ENCODE measurements at places on chromosomes 2 and 18.

GRCh38 chr18:3885209-3885792 is 435.3 kb downstream of the TGIF1 start:
- no peak overlapping the region for H3K27ac ChIP-seq
- no peaks in the 10 kb centered on the region for H3K4me1 ChIP-seq
- no peak for DNase-seq

GRCh38 chr18:63119647-63120046 is 199.9 kb downstream of the BCL2 start:
- no peak overlapping the region for H3K4me3 ChIP-seq
- no peak overlapping the region for H3K27ac ChIP-seq
- H3K4me1 ChIP-seq = no peaks in the 10 kb centered on the region
- no peak for DNase-seq
- no peaks in the 10 kb centered on the region for H3K27me3 ChIP-seq
- H3K36me3 ChIP-seq = no peaks in the 10 kb centered on the region

GRCh38 chr2:202486351-202486750 is 110.2 kb downstream of the BMPR2 start:
- H3K27me3 ChIP-seq = no peaks in the 10 kb centered on the region
- H3K27ac ChIP-seq = no peak overlapping the region
- DNase-seq = no peak
- no peak overlapping the region for H3K4me3 ChIP-seq
- no peaks in the 10 kb centered on the region for H3K4me1 ChIP-seq

GRCh38 chr2:3054066-3054465 is 323.6 kb downstream of the EIPR1 start:
- no peaks in the 10 kb centered on the region for H3K36me3 ChIP-seq

- no peak for DNase-seq
- no peak overlapping the region for H3K4me3 ChIP-seq
- no peaks in the 10 kb centered on the region for H3K36me3 ChIP-seq
- no peak overlapping the region for H3K27ac ChIP-seq
- H3K4me1 ChIP-seq = no peaks in the 10 kb centered on the region
These were observed 113.7 kb upstream of the PARD3B start for GRCh38 chr2:204431529-204431928.

GRCh38 chr2:155846259-155846658 is 486.3 kb downstream of the NR4A2 start:
- no peaks in the 10 kb centered on the region for H3K36me3 ChIP-seq
- H3K27ac ChIP-seq = no peak overlapping the region
- no peak overlapping the region for H3K4me3 ChIP-seq
- H3K27me3 ChIP-seq = no peaks in the 10 kb centered on the region
- no peaks in the 10 kb centered on the region for H3K4me1 ChIP-seq

DNA sequence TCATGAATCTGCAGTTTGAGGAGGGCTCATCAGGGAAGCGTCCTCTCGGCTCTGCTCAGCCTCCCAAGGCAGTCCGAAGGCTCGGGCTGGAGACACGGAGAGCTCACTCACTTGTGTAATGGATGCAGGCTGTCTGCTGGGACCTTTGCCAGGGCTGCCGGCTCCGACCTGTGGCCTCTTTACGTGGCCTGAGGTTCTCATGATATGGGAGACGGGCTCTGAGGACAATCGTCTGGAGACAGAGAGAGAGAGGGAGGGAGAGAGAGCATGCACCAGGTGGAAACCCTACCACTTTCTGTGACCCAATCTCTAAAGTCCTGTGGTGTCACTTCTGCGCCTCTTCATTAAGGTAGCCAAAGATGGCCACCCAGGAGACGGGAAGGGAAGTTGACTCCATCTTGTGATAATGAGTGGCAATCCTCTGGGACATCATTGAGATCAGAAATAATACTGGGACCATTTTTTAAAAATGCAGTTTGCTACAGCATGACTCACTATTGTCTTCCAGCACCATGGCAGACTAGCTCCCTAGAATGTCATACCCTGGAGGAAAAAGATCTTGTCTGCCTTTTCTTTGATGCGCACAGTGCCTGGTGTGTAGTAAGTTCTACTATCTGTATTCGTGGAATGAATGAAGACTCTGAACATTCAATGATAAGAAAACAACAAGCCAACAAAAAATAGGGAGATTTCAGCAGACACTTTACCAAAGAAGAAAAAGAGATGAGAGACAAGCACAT is 60.2 kb downstream of the CD8B2 start:
- peaks cover 1% of the 10 kb centered on the region for H3K27me3 ChIP-seq
- H3K4me3 ChIP-seq = no peak overlapping the region
- H3K4me1 ChIP-seq = no peaks in the 10 kb centered on the region
- DNase-seq = no peak
- H3K36me3 ChIP-seq = no peaks in the 10 kb centered on the region

DNA sequence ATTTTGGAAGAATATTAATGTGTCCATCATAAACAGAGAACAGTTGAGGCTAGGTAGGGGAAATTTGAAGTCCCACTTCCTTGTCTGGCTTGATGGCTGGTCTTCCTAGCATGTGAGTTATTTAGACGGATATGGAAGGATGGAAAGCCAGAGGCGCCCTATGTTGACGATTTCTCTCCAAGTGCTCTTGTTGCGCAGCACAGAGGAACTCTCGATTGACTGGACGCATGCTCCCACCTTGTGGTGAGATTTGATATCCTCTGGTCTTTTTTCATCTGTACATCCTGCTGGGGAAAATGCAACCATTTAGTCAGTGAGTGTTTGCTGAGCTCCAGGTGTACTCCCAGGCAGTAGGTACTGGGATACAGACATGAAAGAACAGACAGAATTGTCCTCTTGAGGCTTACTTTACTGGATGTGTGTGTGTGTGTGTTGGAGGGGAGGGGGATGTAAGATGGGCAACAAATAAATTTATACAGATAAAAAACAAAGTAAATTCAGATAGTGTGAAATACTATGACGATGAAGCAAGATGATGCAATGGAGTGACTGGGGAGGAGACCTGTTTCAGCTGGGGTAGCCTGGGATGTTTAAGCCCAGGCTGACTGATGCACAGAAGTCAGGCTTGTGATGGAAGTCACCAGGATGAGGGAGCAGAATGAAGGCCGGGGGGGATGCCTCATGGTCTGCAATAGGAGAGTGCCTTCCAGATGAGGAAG is 137.2 kb downstream of the TRIM43 start:
- H3K27ac ChIP-seq = no peak overlapping the region
- H3K4me1 ChIP-seq = no peaks in the 10 kb centered on the region
- H3K36me3 ChIP-seq = no peaks in the 10 kb centered on the region
- no peak overlapping the region for H3K4me3 ChIP-seq
- peak; percentile 53 for DNase-seq

DNA sequence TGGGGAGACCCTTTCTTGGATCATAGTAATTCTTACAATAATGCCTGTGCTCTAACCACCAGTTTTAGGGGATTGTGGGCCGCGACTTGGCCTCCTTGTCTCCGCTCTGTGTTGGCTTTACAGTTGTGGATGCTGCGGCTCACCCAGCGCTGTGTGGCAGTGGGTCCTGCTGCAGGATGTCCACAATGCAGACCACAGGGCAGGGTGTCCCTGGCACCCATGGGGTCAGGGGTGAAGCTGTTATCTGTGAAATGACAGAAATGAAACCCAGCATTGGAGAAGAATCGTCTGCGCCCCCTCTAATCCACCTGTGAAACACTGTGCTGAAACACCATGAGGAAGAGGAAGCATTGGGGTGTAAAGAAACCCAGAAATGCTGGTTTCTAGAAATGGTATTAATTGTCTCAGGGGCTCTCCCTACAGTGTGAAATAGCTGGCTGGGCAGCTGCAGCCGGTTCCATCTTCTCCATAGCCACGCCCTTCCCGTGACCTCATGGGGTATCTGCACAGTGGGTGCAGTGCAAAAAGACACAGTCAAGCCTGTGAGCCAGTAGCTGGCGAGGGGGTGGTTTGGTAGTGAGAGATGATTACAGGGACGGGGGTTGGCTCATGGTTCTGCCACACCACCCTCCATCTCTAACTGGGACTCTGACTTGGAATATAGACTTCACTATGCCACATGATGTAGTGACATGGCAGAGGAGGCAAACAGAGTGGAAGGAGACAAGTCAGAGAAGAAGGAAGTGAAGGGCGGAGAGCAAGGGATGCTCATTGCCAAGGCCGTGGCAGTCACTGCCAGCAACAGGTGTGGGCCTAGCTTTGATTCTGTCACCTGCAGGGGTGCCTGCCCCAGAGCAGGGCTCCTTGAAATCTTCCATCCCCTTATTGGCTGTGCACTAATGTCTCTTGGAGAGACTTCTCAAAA is 16.2 kb downstream of the INPP4A start:
- no peaks in the 10 kb centered on the region for H3K27me3 ChIP-seq
- no peak for DNase-seq
- no peaks in the 10 kb centered on the region for H3K4me1 ChIP-seq
- H3K27ac ChIP-seq = no peak overlapping the region
- H3K36me3 ChIP-seq = peaks cover 2% of the 10 kb centered on the region

DNA sequence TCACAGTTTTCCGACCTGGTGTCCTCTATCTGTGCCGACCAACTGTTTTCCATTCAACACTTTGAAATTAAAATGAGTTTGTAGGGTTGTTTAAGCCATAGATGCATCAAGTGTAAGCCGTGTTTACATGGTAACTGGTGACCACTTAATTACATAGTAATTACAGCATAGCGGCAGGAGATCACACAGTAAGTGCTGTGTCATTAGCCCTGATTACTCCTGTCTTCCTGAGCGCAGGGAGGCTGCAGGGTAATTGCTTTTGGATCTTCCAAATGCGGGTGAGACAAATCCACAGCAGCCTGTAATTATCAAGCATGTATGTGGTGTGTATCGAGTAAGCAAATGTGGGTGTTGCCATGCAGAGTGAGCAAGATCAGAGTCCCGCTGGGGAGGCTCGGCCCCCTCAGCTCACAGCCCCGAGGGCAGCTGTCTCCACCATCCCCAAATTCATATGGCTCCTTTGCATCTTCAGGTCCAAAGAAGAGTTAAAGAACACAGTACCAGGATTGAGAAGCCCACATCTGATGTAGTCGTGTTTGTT is 71.5 kb upstream of the HDAC4 start:
- H3K27me3 ChIP-seq = no peaks in the 10 kb centered on the region
- no peak overlapping the region for H3K27ac ChIP-seq
- H3K4me3 ChIP-seq = no peak overlapping the region

DNA sequence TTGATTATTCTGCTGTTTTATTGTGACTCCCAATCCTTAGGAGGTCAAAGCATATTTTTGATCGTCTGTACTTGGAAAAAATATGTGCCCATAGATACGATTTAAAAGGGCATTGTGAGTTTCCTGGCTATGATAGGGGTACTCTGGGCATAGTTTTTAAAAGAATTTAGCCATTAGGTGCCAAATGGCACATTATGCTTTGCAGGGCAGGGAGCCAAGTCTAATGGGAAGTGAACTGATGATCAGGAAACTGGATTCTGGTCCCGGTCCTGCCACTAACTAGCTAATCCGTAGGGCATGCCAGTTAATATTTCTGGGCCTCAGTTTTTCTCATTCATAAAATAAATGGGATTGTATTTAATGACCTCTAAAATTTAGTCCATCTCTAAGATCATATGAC is 189.3 kb downstream of the LTBP1 start:
- H3K27me3 ChIP-seq = no peaks in the 10 kb centered on the region
- H3K4me1 ChIP-seq = peaks cover 13% of the 10 kb centered on the region
- no peak overlapping the region for H3K4me3 ChIP-seq

- no peak overlapping the region for H3K4me3 ChIP-seq
- H3K27me3 ChIP-seq = no peaks in the 10 kb centered on the region
- H3K27ac ChIP-seq = no peak overlapping the region
- H3K36me3 ChIP-seq = peaks cover 1% of the 10 kb centered on the region
These were observed 70.9 kb upstream of the ARL5A start for GRCh38 chr2:151899156-151899555.

DNA sequence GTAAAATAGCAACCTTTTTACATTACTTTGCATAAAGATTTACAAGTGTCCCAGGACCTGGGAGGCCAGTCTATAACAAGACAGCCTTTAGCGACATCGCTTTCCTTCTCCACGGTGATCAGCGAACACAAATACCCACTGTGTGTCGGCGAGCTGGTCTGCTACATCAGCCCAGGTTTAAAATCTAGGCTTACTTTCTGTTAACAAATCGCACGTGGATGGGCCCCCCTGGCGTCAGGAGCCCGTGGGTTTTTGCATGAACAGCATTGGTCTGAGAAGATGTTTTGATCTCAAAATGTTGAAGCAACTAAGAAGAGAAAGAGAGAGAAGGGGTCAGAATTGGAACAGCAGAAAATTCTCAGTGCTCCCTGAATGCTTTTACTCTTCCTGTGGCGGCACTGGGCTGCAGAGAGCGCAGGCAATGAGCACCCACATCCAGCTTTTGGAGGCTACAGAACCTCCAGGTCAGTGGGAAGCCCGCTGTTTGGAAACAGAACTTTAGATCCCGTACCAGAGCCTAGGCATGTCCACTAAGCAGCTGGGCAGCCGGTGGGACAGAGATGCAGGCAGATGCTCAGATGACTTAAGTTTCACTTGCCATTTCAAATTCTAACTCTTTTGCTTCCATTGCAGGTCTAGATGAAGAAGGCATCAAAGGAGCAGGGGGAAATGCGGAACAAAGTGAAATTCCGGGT is 32.9 kb downstream of the CYP27C1 start:
- peaks cover 3% of the 10 kb centered on the region for H3K36me3 ChIP-seq
- DNase-seq = no peak
- peaks cover 5% of the 10 kb centered on the region for H3K4me1 ChIP-seq
- H3K27me3 ChIP-seq = no peaks in the 10 kb centered on the region
- H3K4me3 ChIP-seq = no peak overlapping the region

- DNase-seq = no peak
- H3K36me3 ChIP-seq = no peaks in the 10 kb centered on the region
- peaks cover 9% of the 10 kb centered on the region for H3K4me1 ChIP-seq
- no peak overlapping the region for H3K27ac ChIP-seq
- H3K4me3 ChIP-seq = no peak overlapping the region
These were observed 505.8 kb upstream of the TNP1 start for GRCh38 chr2:217365656-217366055.

DNA sequence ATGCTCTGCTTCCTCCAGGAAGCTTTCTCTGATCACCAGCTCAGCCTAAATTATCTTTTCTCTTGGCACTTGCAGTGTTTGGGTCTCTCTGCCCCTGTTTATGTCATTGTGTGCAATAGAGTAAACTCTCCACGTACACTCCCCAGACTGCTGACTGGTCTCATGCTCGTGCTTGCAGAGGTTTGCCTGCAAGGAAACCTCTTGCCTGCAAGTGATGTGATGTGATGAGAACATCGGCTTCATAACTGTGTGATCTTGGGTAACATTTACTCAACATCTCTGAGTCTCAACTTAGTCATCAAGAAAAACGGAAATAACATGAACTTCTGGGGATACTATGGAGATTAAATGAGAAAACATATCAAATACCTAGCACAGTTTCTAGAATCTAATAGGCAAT is 92.3 kb downstream of the BIN1 start:
- H3K27ac ChIP-seq = no peak overlapping the region
- H3K36me3 ChIP-seq = no peaks in the 10 kb centered on the region
- no peak overlapping the region for H3K4me3 ChIP-seq
- DNase-seq = no peak
- no peaks in the 10 kb centered on the region for H3K27me3 ChIP-seq

All from neuronal stem cell (in vitro differentiated cells).